Eye (tissue), 1 donor: ENCODE measurements at places on chromosomes 7 and 10.
A peak's percentile ranks its signal among the peaks of the same experiment; 100 is the strongest.

DNA sequence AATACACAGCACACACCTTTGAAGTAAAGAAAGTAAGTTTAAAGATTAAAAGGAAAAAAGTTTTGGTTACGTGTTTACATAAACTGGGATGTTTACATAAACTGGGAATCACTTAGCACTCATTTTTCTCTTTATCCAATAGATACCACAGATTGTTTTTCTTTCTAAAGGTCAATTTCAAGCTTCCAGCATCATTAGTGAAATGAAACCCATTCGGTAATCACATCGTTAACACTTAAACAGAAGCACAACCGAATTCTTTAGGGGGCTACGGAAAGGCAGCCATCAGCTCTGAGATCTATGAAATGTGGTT is 1.1 kb downstream of the ODAD2 start:
- peak; percentile 83 for DNase-seq

DNA sequence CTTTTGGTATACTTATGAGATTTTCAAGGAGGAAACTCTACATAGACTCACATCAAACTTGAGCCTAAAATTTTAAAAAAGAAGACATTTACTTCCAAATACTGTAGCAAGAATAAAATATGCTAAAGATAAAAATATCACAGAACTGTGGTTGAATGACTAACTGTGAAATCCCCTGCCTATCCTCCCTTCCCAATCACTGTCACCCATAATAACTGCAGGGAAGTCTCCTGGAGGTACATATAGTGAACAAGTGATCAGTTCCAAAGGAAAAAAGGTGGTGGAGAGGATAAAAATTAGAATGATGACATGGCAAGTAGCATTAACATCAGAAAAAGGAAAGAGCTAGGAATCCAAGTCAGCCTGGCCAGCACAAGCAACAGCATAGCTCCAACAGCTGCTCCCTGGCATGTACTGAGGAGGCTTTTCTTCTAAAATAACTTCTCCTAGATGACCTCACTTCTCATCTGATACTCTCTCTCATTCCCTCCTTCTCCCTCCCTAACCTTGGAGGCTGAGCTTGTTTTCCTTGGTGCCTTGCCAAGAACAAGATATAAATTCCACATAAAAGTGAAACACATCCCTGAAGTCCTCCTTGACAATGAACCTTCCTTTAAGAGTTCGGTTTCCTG is 124.0 kb downstream of the IQUB start:
- peak; percentile 75 for DNase-seq

- DNase-seq = no peak
These were observed 46.6 kb downstream of the CCDC3 start for GRCh38 chr10:12954866-12955265.

DNA sequence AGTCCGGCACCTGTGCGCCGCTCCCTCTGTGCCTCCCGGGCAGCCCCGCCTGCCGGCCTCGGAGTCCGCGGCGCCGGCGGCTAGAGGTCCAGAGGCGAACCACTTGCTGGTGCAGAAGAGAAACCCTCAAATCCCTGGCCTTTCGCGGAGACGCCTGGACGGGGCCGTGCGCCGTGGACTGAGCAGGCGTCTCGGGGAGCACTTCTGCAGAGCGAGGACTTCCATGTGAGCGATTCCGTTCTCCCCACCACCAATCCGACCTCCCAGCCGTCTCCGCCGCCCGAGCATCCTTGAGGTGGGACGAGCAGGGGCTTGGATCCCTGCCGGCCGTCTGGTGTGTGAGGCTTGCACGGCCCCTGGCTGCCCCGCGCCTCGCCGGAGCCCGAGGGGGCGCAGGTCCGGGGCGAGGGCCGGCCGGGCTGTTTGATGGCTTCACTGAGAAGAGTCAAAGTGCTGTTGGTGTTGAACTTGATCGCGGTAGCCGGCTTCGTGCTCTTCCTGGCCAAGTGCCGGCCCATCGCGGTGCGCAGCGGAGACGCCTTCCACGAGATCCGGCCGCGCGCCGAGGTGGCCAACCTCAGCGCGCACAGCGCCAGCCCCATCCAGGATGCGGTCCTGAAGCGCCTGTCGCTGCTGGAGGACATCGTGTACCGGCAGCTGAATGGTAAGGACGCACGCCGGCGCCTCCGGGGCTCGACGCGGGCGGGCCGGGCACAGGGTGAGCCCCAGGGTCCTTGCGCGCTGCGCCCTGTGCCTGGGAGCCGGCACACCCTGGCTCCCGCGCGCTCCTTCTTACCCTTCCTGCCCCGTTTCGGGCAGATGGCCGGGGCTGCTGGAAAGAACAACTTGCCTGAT is 660 bp downstream of the GALNT17 start:
- DNase-seq = peak; percentile 74

- peak; percentile 92 for DNase-seq
These were observed 140.9 kb downstream of the ADCYAP1R1 start for GRCh38 chr7:31192986-31193385.

GRCh38 chr10:34816085-34816496 is 995 bp upstream of the PARD3 start:
- DNase-seq = no peak

DNA sequence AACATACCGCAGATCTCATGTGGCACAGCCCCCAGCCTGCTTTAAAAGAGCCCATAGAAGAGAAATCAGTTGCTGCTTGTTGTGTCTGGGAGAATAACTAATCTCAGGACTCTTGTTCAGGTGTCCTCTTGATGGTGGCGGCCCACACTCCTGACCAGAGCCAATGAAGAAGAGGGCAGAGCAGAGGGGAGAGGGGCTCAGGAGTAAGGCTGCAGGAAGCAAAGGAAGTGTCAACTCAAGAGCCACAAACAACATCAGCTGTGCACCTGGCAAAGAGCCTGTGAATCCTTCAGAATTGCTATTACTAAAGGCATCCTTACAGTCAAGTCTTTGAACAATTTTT is 59.8 kb upstream of the PTN start:
- no peak for DNase-seq

DNA sequence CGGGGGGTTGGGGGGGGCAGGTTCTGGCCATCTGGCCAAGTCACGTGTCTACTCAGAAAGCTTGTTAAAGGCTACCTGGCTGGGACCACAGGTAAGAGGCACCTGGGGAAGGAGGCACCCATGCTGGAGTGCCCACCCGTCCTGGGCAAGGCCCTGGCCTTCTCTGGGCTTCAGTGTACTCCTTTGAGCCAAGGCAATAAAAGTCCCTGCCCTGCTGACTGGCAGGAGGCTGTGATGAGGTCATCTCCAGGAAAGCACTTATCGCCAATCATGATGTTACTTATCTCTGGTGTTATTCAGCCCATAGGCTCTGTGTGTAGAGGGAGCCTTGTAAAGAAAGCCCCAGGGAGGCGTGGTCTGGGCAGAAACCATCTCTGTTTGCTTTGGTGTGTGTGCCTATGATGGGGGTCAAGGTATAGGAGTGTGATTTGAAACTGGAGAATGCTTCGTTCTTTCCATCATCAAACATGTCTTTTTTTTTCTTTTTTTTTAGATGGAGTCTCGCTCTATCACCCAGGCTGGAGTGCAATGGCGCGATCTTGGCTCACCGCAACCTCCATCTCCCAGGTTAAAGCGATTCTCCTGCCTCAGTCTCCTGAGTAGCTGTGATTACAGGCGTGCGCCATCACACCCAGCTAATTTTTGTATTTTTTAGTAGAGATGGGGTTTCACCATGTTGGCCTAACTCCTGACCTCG is 2.5 kb upstream of the CLDN4 start:
- peak; percentile 40 for DNase-seq

GRCh38 chr7:3911685-3912084 is 610.6 kb downstream of the SDK1 start:
- DNase-seq = no peak

GRCh38 chr10:119207713-119208552 is 562 bp downstream of the GRK5 start:
- peak; percentile 85 for DNase-seq
